ENCODE measurements at places on chromosomes 5 and 9. TPM values are rescaled to one million over a fixed set of nuclear protein-coding genes. Genes with fewer than 3 reads are reported as not detected.

The LIFR gene
- 72.3 TPM for total RNA-seq

The BAAT gene
- not detected for total RNA-seq

DNA sequence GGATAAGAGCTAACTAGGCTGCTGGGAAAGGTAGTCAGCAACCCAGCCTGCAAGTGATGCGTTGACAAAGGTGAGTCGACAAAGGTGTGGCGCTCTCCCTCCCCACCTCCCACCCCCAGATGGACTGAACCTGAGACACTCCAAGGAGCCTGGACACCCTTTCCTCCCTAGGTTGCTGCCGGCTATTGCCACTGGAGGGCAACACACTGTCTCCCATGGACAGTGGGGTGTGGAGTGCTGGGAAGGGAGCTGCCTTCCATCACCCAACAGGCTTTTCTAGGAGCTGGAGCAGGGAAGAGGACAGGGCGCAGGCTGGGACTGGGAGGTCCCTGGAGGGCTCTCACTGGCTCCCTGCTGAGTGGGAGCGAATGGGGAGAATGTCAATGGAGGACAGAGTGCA is 75.4 kb upstream of the ARAP3 start:
- DNase-seq = no peak

The ENTPD2 gene
- total RNA-seq = 0.99 TPM

DNA sequence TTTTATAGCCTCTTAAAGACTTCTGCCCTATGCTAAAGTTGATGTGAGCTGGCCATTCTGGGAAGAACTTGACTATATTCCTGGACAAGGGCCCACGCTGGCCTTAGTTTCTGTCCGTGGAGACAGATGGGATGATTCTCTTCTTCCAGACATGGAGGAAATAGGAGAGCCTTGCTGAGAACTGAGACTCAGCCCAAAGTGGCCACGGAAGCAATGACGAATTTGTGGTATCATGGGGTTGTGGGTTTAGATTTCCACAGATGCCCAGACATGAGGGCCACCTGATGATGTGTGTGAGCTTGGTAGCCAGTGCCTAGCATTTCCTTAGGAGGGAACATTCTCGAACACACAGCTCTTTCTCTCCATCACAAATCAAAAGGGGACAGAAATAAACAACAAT is 309.1 kb downstream of the NSG2 start:
- no peak for DNase-seq

- no peak for DNase-seq
Measured at GRCh38 chr5:42828671-42829070, 17.0 kb upstream of the SELENOP start.

The SERINC5 gene
- 9.1 TPM for total RNA-seq

The CARTPT gene
- 24.7 TPM for total RNA-seq

DNA sequence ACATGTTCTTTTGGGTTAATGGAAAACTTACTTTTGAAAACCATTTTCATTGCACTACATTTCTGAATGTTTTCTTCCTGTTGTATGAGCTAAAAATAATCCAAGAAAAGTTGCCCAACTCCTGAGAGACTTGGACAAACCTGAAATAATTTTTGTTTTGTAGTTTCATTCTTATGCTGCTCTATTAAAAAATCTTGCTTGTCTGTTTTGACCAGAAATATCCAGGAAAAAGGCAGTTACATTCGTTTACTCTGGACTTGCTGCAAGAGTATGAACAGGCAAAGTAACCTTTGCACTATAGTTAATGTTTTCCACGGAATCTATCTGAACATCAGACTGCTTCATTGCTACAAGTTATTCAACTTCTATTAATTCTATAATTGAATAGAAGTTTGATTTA is 200.1 kb upstream of the DAB2 start:
- no peak for DNase-seq

The SLC6A19 gene
- not detected for total RNA-seq

- no peak for DNase-seq
Measured at GRCh38 chr5:56507351-56507930, 274.3 kb upstream of the ANKRD55 start.

The PRRC2B gene
- total RNA-seq = 109 TPM

DNA sequence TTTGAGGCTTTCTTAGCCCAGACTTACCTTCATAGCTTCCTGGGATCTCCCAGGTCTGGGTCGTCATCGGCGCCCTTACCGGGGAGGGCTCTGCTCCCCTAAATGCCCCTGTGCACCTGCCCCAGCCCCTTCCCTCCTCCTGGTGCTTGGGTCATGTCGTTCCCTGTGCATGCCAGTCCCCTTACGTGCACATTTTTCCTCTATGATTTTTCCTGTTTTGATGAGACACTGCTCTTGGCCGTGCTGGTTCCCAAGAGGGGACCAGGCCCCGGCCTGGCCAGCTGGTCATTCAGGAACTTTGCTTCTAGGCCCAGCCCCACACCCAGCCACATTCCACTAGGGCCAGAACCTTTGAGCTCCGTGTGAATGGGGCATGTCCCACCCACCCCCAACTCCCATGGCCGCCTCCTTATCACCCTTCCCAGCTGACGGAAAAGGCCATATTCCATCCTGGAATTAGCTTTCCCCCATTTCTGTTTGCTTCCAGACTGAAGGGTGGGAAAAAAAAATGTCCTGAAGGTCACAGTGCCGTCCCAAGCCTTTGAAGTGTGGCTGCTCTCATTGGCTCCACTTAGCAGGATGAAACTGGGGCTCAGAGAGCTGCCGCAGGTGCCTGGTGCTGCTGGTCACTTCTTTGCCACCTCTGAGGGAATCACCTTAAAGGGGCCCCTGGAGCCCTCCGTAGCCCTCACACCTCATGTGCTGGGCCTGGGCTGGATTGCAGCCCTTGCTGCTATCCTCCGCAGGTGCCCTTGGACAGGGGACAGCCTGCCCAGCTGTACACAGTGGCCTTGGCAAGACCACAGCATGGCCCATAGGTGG is 25.1 kb downstream of the ERGIC1 start:
- DNase-seq = no peak

The ADRB2 gene
- 5.2 TPM for total RNA-seq

GRCh38 chr5:172707285-172708182 is 63.5 kb downstream of the DUSP1 start:
- no peak for DNase-seq

- no peak for DNase-seq
Measured at GRCh38 chr9:32398207-32398606, 13.8 kb downstream of the ACO1 start.

The TRIM36 gene
- total RNA-seq = 2.6 TPM

DNA sequence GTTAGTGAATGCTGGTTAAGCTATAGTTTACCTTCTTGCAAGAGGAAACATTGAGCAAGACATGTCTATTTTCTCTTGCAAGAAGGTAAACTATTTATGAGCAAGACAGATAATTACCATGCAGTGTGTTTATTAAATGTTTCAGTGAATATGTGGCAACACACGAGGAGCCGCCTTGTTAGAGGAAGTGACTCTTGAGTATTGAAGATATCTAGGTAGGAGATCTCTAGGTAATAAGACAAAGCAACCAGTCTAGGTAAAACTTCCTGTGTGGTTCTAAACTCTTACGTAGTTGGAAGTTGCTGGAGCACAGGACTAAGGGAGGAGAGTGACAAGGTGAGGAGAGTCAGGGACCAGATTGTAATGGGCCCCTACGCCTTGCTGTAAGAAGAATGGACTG is 16.8 kb downstream of the SKP2 start:
- DNase-seq = no peak

DNA sequence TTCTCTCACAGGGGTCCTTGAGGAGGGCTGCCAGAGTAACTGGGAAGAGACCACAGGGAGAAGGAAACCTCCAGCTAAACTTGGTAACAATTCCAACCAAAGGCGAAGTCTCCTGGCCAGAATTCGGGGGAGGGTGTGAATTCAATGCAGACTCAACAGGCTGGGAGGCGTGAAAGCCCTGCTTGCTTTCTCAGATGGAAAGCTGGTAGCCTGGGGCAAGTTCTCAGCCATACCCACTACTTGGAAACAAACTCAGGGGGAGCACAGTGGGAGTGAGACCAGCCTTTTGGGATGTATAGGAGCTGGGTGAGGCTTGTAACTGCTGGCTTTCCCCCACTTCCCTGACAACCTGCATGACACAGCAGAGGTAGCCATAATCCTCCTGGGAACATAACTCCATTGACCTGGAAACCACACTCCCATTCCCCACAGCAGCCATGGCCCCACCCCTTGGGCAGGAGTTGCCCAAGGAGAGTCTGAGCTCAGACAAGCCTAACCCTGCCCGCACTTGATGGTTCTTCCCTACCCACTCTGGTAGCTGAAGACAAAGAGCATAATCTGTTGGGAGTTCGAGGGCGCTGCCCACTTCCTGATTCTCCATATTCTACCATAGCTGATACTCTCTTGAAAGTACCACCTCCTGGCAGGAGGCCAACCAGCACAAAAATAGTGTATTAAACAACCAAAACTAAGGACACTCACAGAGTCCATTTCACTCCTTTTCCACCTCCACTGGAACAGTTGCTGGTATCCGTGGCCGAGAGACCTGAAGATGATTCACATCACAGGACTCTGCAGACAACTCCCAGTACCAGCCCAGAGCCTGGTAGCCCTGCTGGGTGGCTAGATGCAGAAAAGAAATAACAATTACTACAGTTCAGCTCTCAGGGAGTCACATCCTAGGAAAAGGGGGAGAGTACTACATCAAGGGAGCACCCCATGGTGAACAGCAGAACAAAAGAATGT is 123.8 kb downstream of the FAM170A start:
- DNase-seq = no peak

The PCDHGC5 gene
- total RNA-seq = 1.5 TPM

The CDKN2B gene
- total RNA-seq = 9.9 TPM

The MAN1B1 gene
- total RNA-seq = 28.7 TPM

- DNase-seq = no peak
Measured at GRCh38 chr5:142398730-142399055, 73.9 kb upstream of the SPRY4 start.

- DNase-seq = no peak
Measured at GRCh38 chr5:14173377-14174229, 30.5 kb downstream of the TRIO start.

DNA sequence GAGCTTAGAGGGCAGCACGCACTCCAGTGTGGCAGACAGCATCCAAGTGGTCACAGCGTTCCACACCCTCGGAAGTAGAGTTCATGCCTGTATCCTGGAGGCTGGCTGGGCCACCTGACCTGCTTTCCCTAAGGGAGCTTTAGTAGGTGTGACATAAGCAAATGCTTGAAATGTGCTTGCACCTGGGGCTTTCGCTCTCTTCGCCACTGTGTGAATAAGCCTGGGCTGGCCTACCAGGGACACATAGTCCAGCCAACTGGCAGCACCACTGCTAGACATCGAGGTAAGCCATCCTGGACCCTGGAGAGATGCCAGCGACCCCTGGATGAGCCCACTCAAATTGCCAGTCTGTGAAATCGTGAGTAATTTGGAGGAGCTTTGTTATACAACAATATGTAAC is 24.9 kb upstream of the IRX4 start:
- DNase-seq = no peak

DNA sequence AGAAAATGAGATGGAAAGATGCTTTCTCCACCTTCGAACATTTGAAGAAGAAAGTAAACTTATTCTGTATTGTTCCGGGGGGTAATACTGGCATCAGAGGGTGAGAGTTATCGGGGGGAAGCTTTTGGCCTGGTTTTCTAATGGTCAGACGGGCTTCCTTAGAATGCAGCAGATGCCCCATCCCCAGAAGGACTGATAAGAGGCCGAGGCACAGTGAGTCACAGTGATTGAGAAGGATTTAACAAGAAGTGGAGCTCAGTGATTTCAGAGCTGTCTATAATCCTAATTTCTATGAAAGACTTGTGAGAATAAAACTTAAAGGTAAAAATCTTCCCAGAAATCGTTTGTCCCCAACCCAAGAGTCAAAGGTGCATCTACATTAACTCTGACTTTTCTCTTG is 123.9 kb downstream of the DOCK8 start:
- DNase-seq = no peak

Measured in esophagus muscularis mucosa (tissue), 4 donors.